ENCODE measurements at places on chromosomes 2 and 18. TPM values are rescaled to one million over a fixed set of nuclear protein-coding genes. Genes with fewer than 3 reads are reported as not detected.

FAM110C gene
- total RNA-seq, result 0.48 TPM

KLF11 gene
- total RNA-seq, result 7.5 TPM

FBXO41 gene
- 41.5 TPM for total RNA-seq

SH2D6 gene
- total RNA-seq, result 0.55 TPM

SLC35F6 gene
- 8.6 TPM for total RNA-seq

PLGLB2 gene
- total RNA-seq, result not detected

GALR1 gene
- total RNA-seq, result not detected
